ENCODE measurements at places on chromosomes 3 and 15.
A peak's percentile ranks its signal among the peaks of the same experiment; 100 is the strongest.

- no peak for DNase-seq
Measured at GRCh38 chr3:7275396-7275795, 414.5 kb downstream of the GRM7 start.

- no peak for DNase-seq
Measured at GRCh38 chr3:111874177-111874820, 15.2 kb downstream of the PHLDB2 start.

GRCh38 chr15:78100886-78101285 is 8.5 kb downstream of the SH2D7 start:
- no peak for DNase-seq

- DNase-seq = no peak
Measured at GRCh38 chr15:36358094-36358493, 221.3 kb upstream of the CDIN1 start.

DNA sequence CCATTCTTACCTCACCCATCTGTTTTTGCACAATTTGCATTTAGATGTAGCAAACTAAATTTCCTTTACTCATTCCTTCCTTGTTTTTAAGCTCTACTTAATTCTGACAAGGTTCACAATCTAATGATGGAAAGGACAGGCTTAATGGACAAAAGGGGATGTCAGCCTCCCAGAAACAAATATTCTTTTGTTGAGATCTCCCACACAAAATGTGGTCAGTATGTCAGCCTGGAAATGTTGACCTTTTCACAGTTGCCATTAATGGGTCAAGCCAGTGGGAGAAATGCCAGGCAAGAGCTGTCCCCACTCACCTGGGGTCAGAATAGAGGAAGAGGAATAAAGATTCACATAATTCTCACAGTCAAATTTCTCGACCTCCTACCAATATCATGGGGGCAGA is 27.0 kb downstream of the WWTR1 start:
- no peak for DNase-seq

- peak; percentile 5 for DNase-seq
Measured at GRCh38 chr3:124217542-124217941, 225.6 kb upstream of the ROPN1 start.

GRCh38 chr3:145959457-145960088 is 201.4 kb downstream of the PLOD2 start:
- no peak for DNase-seq

GRCh38 chr3:58657571-58658141 is 8.9 kb downstream of the FAM3D start:
- no peak for DNase-seq

Data from stimulated activated CD4-positive, alpha-beta T cell treated with anti-CD3 and anti-CD28 coated beads, TNF-alpha, amount 100 ng/mL, for 48 hours (primary cell).